ENCODE measurements at places on chromosomes 6 and 20.
A peak's percentile ranks its signal among the peaks of the same experiment; 100 is the strongest.

- no peak for DNase-seq
Observed at GRCh38 chr6:4301871-4302270, 166.5 kb upstream of the ECI2 start.

DNA sequence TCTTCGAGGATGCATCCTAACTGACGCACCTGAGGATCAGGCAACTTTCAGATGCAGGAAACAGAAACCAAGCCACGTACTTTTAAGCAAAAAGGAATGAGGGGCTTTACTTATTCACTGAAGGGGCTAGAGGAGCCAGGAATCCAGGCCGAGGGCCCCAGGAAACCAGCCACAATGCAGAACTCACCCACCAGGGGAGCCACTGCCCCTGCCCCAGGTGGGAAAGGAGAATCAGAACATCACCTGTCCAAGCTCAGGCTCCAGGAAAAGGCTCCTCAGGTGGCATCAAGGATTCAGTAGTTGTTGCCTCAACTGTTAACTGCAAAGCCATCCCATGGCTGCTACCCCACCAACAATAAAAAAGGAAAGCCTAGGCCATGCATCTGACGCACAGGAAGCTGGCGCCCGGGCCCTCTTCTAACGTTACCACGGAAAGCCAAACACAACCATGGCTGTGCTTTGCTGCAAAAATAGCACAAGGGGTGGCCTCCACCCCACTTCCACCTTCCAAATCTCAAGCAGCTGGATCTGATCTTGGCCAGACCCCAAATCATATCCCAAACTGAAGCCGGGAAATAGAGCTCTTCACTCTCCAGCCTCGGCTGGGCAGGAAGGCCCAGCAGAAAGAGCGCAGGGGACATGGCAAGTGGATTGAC lies 121.0 kb downstream of the PREX1 start:
- DNase-seq: no peak

- DNase-seq: no peak
Observed at GRCh38 chr6:167515873-167516507, 191.1 kb downstream of the TTLL2 start.

DNA sequence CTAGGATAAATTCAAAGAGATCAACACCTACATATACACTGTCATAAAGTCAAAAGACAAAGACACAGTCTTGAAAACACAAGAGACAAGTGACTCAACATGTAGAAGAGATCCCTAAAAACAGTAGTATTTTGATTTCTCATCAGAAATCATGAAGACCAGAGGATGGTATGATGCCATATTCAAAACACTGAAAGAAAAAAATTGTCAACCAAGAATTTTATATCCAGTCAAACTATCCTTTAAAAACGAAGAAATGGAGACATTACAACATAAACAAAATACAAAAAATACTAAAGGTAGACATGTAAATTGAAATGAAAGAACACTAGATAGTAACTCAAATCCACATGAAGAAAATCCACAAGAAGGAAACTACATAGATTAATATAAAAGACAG lies 27.3 kb upstream of the HBS1L start:
- no peak for DNase-seq

DNA sequence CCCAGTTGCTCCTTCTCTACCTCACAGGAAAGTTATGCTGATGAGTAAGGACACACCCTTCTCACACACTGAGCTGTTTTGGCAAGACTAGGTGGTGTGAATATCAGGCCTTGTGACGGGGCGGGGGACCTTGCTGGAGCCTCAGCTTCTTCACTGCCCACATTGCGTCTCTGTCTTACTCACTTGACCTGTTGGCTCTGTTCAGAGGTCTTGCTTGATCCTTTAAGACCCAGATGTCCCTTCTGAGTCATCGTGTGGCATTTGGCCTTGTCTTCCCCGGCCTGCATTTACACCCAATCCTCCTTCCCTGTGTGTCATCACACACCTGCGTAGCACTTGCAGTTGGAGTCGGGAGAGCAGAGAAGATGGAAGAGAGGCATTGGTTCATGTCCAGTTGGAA lies 8.3 kb upstream of the PRND start:
- no peak for DNase-seq

DNA sequence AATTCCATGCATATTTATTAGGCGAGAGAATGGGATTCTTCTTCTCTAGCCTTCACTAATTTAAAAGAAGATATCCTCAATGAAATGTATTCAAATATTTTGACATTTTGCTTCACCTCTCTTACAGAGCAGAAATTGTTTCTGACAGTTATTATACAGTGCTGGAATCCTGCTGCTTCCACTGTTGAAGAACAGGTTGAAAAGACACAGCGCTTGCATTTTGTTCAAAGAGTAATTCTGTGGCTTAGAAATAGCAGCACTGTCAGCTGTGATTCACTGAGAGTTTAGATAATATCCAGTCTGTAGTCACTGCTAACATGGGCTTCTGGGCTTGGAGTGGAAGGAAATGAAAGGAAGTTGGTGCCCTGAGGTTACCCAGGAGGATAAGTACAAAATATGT lies 117.1 kb upstream of the FBXL4 start:
- DNase-seq: no peak

DNA sequence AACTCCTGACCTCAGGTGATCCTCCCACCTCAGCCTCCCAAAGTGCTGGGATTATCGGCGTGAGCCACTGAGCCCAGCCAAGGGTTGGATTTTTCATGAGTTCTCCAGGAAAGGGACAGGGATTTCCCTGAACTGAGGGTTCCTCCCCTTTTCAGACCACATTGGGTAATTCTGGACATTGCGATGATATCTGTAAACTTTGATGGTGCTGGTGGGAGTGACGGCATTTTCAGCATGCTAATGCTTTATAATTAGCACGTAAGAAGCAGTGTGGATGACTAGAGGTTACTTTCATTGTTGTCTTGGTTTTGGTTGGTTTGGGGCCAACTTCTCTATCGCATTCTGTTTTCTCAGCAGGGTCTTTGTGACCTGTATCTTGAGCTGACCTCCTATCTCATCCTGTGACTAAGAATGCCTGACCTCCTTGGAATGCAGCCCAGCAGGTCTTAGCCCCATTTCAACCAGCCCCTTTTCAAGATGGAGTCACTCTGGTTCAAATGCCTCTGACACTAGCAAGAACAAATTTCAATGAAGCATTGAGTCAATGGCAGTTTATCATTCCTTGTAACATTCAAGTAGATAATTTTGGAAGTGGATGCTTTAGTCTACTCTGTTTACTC lies 156.5 kb downstream of the TTLL2 start:
- DNase-seq: no peak

DNA sequence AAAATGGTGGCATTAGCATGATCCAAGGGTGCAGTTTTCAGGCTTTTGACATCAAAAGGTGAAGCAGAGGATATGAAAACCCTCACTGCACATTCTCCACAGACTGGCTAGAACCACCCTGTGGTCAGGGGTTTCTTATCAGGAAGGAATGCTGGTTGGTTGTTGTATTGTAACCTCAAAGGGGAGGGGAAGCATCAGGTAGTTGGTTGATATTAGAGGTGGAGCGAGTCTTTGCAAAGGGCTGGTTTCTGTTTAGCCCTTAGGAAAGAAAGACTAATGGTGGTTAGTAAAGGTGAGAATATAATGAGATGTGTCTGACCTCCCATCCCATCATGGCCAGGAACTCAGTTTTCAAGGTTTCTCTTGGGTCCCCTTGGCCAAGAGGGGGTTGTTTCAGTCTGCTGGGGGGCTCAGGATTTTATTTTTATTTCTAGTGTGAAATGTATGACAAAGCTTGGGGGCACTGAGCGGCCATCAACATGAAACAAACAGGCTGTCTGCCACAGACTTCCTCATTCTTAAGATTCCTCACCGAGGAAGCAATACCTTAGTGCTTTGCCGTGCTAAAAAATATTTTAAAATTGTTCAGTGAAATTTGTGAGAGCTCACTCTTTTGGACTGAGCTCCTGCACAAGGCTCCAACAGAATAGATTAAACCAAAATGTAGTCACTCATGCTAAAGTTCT lies 47.5 kb upstream of the PROKR2 start:
- DNase-seq: no peak

DNA sequence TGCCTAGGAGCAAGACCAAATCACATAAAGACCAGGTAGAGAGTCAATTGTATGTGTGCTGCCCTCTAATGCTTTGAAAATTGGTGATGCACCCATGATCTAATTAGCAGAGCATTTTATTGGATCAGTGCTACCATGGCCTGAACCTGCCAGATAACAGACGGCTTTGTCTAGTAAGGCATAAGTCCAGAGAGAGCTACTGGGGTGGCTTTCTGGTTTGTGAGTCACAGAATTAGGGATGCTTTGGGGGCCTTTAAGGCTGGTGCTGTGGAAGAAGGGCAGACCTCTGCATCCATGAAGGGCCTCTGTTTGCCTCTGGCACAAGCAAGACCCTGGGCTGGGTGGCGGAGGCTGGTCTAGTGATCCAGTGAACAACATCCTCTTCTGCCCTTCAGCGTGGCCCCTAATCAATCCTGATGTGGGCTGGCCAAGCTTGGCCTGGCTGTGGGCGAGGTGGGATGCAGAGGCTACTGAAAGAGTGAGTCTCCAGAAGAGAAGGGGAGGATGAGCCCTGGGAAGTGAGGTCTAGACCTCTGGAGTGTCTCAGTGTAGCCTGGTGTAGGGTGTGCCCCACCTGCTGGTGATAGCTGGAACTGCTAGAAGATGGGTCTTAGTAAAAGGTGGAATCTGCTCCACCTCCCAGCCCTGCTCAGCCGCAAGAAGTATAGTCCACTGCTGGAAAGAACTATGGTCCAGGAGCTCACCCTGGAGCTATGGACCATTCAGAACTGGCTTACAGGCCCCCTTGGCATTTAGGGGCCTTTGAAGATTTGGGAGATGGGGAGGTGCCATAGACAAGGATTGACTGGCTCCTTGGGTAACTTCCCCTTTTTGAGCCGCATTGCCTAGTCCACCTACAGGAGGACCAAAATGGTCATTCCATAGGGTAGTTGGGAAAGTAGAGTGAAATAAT lies 36.7 kb upstream of the AAR2 start:
- DNase-seq: peak; percentile 25

DNA sequence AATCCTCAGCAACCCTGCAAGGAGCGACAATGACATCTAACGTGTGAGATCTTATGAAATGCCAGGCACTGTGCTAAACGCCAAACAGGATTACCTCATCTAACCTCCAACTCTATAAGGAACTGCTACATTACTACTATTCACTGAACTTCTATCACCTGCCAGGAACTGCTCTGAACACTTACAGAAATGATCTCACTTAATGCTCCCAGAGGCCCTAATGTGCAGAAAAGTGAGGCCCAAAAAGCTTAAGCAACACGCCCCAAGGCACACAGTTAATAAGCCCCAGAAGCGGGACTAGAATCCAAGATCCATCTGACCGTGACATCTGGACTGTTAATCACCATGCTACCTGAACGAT lies 28.5 kb downstream of the TRAM2 start:
- no peak for DNase-seq

GRCh38 chr6:139308936-139309603 lies 17.3 kb upstream of the TXLNB start:
- no peak for DNase-seq

DNA sequence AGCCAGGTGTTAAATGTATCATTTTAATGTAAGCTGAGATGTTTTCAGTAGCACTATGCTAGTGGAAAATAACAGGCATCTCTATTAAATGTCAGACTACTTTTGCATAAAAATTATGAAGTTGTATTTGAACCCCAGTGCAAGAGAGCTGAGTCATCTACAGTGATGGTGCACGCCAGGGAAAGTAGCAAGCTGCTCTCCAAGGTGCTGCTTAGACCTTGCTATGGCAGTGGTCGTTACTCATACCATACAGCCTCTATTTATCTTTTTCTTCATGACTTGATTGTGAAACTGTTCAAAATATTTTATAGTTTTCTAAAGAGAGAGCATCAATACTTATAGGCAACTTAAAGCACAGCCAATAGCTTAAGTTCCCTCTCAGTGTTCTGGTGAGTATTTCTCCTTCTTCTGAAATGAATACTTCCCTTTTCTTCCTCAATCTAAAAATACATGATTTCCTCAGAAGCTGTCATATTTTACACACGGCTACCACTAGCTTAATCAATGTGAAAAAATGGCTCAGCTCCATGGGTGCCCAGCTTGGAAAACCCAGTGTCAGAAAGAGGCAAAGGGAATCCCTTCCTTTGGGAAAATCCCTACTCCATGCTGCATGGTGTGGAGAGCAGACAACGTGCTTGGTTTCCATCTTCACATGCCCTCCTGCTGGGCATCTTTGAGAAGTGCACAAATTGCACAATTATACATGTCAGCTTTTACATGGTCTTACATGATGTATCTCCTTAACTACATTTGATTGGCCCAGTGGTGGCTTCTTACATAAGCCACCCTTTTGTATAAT lies 105.6 kb downstream of the ELOVL4 start:
- DNase-seq: no peak

- no peak for DNase-seq
Observed at GRCh38 chr20:62212299-62212698, 7.8 kb downstream of the HRH3 start.

- no peak for DNase-seq
Observed at GRCh38 chr6:154509421-154510143, 903 bp downstream of the CNKSR3 start.

- peak; percentile 82 for DNase-seq
Observed at GRCh38 chr20:25195014-25195961, at the start of gene ENTPD6. Gene ENTPD6, plus strand, starts transcription at chr20:25195712. Its CDS starts 10,825 bp downstream, at chr20:25206537.

GRCh38 chr6:2969549-2969948 lies 1.8 kb downstream of the SERPINB6 start:
- no peak for DNase-seq

DNA sequence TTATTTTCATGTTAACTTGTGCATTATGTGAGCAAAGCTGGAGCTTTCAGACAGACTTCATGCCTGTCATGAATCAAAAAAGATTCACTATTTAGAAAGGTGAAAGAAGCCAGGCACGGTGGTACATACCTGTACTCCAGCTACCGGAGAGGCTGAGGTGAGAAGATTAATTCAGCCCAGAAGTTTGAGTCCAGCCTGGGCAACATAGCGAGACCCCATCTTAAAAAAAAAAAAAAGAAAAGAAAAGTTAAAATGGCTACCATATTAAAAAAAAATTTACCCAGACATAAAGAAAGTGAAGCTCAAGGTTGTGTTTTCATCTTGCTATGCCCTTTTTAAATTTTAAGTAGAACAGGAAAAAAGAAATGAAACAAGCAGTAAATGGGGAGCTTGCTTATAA lies 889 bp downstream of the CASS4 start:
- no peak for DNase-seq

DNA sequence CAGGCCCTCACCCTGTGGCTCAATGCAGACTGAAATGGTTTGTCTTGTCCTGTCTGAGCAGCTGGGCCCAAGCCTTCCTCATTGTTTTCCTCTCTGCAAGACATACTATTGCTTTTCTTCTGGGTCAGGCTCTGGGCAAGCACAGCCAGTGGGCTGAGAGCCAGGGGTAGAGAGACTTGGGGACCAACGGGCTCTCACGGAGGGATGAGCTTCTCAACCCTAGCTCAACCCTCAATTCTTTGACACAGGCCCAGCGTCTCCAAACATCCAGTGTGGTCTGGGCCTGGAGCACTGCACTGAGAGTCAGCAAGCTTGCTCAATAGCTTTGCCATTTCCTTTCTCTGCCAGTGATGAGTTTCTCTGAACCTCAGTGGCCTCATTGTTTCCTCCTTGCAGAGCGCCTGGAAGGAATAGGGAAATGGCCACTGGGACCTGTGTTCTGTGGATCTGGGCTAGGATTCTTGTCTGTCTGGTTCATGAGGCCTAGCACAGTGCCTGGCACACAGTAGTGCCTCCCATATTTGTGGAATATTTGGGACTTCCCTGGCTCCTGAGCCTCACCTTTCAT lies 9.3 kb downstream of the ANGPT4 start:
- no peak for DNase-seq
